ENCODE measurements at places on chromosomes 7 and 10.

DNA sequence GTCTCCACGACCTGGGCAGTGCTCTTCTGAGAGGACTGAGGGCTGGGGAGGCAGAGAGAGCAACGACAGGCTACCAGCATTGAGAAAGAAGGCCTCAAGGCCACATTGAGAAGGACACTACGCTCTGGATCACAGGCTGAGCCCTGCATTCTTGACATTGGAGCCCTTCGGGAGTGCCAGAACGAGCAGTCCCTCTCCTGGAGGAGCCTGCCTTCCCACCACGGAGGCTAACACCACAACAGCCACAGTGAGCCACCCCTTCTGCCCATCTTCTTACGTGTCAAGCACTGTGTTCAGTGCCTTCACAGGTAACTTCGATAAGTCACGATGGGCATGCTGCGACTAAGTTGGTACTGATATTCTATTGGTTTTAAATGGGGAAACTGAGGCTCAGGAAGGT lies 267.8 kb downstream of the RPS24 start:
- no peak for DNase-seq

DNA sequence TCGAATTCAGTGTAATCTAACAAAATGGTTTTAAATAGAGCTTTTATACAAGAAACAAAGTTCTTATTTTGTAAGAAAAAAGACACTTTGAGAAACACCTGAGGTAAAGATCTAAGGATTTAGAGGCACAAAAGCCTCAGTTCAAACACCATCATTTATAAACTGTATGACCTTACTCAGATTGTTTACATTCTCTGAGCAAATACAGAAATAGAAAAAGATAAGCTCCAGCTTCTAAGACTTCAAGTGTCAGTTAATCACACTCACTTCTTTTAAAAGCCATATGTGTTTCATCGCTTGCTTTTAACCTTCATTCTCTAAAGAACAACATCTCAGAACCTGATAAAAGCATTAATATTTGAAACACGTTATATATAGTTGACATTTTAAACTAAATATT lies 27.9 kb downstream of the CADPS2 start:
- DNase-seq, result no peak

- no peak for DNase-seq
Measured at GRCh38 chr10:59362959-59363381, 621 bp upstream of the FAM13C start.

GRCh38 chr10:96834120-96834519 lies 2.0 kb downstream of the LCOR start:
- DNase-seq, result no peak

DNA sequence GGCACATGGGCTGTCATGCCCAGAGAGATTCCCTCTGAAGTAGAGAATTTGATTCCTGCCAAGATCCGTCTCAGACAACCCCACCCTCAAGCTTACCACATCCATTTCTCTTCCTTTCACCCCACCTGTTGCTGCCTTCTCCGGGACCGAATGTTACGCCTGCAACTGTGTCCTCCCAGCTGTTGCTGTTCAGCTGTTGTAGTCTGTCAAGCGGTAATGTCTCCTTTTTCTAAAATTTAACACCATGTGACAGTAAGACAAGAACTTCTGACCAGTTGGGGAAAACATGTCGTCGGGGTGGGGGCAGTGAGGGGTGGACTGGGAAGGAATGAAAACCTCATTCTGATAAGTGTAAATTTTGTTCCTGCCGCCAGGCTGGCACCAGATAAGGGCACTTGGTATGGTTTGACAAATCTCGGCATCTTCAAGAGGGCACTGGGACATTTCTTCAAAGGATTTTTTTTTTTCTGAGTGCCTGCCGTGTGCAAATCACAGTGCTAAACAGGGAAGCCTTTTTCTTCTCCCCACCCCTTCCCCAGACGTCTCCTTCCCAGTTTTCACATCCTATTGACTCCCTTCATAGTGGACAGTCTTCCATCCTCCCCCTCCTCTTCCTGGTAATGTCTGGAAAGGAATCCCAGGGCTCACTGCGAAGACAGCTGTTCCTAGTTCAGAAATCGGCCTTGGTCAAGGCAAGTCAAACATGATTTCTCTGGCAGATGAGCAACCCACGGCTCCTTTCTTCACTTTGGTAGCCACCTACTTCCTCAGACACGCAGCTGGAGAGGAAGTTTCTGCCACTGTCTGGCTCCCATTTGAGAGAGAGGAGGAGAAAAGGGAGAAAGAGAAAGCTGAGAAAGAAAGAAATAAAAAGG lies 5.0 kb upstream of the CELF2 start:
- no peak for DNase-seq

GRCh38 chr7:157785486-157786186 lies 448.8 kb downstream of the DNAJB6 start:
- no peak for DNase-seq

- no peak for DNase-seq
Measured at GRCh38 chr10:116728526-116729096, 13.8 kb downstream of the HSPA12A start.

DNA sequence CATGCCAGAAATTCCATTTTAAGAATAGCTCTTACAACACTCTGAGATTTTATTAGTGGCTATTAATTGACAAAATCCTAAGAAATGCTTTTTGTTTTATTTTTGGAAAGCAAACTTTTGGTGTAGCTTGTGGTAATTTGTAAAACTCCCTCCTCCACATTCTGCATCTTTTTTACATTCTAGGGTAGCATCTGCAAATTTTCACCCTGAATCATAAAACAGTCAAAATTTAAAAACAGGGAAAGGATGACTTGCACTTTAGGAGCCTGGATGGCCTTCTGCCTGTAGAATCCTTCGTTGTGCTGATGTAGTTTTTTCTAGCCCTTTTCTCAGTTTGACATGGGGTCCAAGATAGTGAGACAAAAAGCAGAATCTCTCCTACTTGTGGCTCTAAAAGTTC lies 316.1 kb downstream of the ADRA2A start:
- no peak for DNase-seq
